GM12891 (cell line): ENCODE measurements at places on chromosomes 16 and 17.

GRCh38 chr16:67157892-67158635 is 1.6 kb downstream of the TRADD start:
- no peak for DNase-seq

GRCh38 chr17:72145962-72146361 is 25.1 kb downstream of the SOX9 start:
- DNase-seq, result no peak

- DNase-seq, result no peak
Measured at GRCh38 chr16:21625026-21625425, 25.6 kb downstream of the METTL9 start.

- no peak for DNase-seq
Measured at GRCh38 chr16:79008869-79009179, 591.7 kb downstream of the MAF start.
